ENCODE measurements at places on chromosomes 7 and 10.

- DNase-seq: no peak
These were observed 91.8 kb downstream of the PRKAG2 start for GRCh38 chr7:151784853-151785680.

GRCh38 chr7:31122649-31123058 lies 70.5 kb downstream of the ADCYAP1R1 start:
- DNase-seq: no peak

- DNase-seq: no peak
These were observed 64.1 kb upstream of the MSRB2 start for GRCh38 chr10:23031318-23031717.

- DNase-seq: no peak
These were observed 52.2 kb upstream of the MKI67 start for GRCh38 chr10:128178302-128178958.

DNA sequence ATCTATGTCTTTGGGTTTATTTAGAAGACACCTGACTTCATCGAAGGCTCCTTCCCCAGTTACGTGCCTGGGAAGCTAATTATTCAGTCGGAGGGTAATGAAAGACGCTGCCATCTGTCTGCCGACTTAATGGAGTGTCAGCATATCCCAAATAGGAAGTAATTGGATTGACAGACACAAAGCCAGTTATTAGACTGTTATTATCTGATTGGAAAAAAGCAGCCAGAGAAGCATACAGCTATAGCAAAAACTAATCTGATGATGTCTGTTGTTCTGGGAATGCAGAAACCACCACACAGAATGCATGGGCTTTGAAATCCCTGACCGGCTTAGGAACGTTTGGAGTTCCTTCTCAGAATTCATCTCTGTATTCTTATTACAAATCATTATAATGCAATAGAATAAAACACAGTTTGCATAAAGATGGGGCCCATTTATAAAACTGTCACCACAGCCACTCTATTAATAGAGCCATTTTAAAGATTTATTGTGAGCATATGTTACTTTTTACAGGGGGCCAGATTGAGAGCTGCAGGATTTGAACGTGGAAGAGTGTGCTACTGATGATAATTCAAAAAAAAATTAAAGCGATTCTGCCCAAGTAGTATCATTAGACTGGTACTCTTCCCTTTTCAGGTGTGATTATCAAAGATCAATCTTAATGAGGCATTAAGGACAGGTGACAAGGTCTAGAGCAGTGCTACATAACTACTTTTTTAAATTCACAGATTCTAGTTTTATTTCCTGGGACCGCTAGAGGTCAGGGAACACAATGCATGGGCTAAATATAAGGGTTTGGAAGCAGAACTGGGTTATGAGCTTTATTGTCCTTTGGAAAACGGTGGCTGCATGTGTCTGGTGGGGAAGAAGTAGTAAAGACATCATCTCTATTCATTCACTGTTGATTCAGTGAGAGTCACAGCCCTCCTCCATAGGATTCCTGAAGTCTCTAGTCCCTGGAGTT lies 330.1 kb upstream of the LRGUK start:
- DNase-seq: no peak

All from omental fat pad (tissue), 4 donors.